ENCODE measurements at places on chromosomes 16 and 17.

GRCh38 chr17:63426041-63426916 is 19.8 kb downstream of the CYB561 start:
- DNase-seq = no peak

DNA sequence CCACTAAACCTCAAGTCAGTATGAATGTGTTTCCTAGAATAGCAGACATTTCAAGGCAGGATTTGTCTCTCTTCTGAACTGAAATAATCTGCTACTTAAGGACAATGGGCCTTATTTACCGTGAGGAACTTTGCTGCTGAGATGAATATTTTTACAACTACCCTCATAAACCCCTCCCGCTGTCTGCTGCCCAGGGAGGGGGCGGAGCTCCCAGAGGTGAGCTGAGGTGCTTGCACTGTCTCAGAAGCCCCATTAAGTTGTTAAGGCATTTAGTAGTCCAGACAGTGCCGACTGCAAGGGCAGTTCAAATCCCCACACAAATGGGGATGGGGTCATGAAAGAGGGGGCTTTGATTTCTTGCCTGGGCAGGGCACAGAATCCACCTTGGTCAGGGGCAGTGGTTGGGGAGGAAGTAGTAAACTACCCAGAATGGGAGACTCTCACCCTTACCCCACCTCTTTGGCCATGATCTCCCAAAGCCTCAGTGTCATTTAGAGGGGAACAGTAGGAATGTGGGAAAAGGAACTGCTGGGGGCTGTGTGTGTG is 19.2 kb downstream of the HNF1B start:
- no peak for DNase-seq

DNA sequence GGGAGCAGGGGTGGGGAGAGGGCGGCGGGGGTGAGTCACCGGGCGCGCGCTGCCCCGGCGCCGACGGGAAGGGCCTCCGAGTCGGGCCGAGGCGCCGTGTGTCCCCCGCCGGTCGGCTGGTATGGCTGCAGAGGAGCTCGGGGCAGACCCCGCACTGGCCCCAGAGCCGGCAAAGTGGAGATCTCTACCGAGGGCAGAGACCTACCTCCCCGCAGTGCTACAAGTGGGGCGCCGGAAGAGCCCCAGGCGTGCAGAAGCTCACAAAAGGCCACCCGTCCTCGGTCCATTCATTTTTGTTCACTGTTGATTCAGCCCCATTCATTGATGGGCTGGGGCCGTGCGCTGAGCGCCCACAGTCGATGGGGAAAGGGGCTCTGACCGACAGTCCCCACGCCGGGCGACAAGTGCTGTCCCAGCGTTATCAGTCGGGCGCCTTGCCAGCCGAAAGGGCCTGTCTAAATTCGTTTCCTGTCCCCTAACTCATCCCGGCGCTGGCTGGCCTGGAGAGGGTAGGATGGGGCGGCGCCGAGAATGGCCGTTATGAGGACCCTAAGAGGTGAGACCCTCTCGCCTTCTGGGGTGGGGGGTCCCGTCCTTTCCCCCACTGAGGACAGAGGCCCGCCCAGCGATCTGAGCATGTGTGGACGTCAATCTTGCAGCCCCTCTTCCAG is 709 bp upstream of the ENO3 start:
- no peak for DNase-seq

GRCh38 chr16:77169650-77170236 is 21.2 kb upstream of the MON1B start:
- DNase-seq = peak; percentile 61

GRCh38 chr17:688100-688989 is 26.3 kb downstream of the VPS53 start:
- peak; percentile 29 for DNase-seq

DNA sequence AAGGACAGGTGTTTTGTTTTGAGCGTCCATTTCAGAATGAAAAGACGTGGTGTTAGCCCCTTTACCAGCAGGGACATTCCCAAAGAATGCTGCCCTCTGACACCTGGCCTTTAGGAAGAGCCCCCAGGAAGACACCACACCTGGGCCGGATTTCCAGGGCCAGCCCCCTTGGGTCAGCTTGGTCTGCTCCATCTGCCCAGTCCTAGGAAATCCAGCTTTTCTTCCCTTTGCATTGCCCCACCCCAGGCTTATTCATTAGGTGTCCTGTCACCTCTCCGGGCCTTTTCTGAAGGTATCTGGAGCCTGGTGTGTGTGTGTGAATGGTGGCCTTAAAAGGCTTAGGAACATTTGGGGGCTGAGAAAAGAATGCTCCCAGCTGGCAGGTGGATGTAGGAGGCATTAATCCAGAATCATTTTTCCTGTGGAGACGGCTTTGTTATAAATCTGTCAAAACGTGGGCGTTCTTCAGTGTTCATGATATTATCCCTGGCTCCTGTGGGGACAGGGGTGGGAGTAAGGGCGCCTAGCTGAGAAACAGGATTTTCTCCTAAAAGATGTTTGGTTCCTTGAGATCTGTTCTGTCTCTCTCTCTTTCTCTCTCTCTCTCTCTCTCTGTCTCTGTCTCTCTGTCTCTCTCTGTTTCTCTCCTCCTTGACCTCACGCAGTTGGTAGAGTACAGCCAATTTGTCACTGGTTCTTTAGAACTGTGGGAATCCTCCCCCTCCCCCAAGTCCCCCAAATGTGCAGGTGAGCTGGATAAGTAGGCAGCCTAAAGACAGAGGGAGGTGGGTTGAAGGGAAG is 84.0 kb downstream of the NTN1 start:
- DNase-seq = no peak

DNA sequence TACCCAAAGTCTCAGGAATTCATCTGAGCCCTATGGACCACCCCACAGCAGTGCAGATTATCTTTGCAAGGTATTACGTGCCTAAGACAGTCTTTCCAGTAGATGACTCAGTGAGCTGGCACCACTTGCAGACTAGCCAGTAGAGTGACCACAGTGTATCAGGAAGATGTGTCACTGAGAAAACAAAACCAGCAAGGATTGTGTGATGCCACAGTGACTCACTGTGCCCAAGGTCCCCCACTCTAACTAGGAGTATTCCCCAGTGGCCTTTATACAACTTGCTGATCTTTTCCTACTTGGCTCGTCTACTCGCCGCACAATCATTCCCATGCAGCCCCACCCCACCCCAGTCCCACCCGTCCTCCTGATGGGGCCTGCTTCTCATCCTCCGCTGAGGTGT is 26.8 kb upstream of the PRKCA start:
- no peak for DNase-seq

GRCh38 chr17:65328567-65328966 is 191.4 kb downstream of the RGS9 start:
- DNase-seq = no peak

DNA sequence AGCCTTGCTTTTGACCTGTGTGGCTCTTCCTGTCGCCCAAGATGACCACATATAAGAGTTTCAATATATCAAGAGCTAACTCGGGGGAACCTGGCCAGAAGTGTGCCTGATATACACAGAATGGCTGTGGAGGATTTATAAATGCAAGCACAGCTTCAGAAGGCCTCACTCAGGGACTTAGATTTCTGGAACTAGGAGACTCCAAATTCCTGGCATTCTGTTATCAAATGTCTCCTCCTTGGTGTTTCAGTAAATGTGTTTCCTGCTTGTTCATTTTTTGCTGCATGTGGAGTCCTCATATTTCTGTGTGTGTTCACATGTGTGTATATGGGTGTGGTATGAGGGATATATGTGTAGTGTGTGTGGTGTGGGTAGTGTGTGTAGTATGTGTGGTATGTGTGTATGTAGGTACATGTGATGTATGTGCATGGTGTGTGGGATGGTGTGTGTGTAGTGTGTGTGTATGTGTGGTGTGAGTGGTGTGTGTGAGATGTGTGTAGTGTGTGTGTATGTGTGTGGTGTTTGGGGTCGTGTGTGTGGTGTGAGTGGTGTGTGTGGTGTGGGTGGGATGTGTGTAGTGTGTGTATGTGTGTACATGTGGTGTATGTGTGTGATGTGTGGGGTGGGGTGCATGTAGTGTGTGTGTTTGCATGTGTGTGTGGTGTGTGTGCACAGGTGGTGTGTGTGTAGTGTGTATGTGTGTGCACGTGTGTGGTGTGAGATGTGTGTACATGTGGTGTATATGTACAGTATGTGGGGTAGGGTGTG is 981 bp upstream of the CD300H start:
- no peak for DNase-seq

DNA sequence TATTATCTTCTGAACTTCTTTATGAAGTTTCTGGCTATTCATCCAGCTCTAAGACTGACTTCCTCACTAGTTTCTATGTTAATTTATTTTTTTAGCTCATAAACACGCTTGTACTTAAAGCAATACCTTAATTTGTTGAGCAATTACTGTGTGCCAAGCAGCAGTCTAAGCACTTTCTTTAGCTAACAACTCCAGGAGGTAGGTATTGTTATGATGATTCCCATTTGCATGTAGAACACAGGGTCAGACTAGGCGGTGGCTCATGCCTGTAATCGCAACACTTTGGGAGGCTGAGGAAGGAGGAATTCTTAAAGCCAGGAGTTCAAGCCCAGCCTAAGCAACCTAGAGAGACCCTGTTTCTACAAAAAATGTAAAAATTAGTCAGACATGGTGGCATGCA is 19.8 kb downstream of the DNAH3 start:
- no peak for DNase-seq

DNA sequence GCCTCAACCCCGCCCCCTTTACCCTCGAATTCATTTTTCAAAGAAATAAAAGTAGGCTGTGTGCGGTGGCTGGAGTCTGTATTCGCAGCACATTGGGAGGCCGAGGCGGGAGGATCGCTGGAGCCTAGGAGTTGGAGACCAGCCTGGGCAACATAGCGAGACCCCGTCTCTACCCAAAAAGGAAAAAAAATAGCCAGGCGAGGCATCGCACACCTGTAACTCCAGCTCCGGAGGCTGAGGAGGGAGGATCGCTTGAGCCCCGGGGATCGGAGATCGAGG is 671 bp upstream of the TOP2A start:
- DNase-seq = no peak

- no peak for DNase-seq
These were observed 22.1 kb downstream of the TMC7 start for GRCh38 chr16:19005561-19006445.

DNA sequence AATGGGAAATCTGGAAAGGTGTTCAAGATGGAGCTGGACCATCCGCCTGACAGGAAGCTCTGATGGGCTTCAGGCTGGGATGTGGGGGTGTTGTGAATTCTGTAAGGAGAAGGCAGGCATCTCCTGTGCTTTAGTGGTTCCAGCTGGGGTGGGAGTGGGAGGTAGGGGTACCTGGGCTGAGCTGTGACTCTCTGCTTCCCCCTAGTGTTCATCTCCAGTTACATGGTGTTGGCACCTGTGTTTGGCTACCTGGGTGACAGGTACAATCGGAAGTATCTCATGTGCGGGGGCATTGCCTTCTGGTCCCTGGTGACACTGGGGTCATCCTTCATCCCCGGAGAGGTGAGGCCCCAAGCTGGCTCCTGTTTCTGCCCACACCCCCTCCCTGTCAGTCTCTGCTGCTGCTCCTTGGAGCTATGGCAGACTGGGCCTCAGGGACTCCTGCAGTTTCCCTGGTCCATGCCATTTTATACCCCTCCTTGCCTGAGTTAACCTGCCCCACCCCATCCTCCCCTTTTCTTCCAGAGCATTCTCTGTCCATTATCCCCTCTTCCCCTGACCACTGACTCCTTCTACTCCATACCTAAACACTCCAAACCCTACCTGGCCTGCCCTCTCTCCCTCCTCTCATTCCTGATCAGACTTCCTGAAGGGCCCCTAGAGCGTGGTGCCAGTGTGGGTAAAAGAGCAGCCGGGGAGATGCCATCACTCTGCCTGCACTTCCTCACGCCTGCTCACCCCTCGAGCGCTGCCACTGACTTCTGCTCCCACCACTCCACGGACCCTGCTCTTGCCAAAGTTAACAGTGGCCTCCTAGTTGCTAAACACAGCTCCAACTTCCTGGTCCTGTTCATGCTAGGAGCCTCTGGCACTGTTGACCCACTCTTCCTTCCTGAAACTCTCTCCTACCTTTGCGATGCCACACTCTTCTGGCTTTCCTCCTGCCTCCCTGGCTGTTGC is 3.4 kb downstream of the SPNS1 start:
- DNase-seq = peak; percentile 32

- DNase-seq = no peak
These were observed 1.8 kb upstream of the NDE1 start for GRCh38 chr16:15648135-15648730.

DNA sequence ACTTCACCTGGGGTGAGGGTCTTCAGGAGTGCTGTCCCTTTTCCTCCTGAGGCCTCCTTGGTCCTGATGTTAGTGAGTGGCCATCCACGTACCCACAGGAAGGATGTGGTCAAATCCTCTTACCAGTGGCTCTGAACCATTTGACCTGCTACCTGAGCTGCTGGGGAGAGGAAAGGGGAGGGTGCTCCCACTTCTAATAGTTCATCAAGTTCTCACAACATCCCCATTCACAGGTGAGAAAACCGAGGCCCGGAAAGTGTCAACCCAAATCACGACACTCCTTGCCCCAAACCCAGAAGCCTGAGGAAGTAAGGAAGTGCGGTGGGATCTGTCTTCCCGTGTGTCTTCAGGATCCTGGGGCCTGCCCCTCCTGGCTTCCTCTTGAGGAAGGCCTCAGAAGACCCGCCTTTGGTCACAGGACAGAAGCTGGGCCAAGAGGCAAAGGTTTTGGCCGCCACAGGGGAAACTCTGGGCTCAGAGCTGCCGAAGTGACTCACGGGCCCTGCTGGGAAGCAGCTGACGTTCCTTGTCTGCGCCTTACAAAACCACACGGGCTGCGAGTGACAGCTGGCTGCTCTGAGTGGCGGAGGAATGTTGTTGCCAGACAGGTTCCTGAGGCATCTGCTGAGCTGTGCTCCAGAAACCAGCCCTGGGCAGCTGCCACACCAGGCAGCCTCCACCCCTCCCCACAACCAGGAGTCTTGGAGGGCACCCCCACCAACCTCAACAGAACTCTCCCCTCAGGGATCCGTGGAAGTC is 13.9 kb upstream of the KIFC3 start:
- no peak for DNase-seq

DNA sequence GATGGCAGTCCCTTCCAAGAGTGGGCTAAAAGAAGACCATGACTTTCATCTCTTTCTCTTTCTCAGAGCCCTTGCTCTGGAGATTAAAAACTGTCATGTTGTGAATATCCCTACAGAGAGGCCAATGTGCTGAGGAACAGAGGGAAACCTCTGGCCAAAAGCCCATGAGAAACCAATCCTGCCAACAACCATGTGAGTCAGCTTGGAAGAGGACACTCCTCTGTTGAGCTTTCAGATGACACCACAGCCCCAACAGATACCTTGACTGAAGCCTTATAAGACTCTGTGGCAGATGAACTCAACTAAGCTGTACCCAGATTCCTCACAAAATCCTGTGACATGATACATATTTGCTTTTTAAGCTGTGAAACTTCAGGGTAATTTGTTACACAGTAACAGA is 19.6 kb downstream of the CPPED1 start:
- DNase-seq = no peak

DNA sequence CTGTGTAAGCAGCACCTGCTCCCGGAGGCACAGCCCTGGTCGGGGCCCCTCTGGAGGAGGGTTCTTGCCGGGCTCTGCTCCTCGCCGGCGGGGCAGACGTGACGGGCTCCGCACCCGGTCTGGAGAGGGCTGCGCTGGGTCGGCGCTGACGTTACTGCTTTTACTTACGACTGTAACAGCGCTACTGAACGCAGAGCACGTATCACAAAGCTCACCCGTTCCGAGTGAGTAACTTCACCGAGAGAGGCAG is 1.3 kb upstream of the RAB40C start:
- peak; percentile 66 for DNase-seq
